ENCODE measurements at places on chromosomes 5 and 9.

DNA sequence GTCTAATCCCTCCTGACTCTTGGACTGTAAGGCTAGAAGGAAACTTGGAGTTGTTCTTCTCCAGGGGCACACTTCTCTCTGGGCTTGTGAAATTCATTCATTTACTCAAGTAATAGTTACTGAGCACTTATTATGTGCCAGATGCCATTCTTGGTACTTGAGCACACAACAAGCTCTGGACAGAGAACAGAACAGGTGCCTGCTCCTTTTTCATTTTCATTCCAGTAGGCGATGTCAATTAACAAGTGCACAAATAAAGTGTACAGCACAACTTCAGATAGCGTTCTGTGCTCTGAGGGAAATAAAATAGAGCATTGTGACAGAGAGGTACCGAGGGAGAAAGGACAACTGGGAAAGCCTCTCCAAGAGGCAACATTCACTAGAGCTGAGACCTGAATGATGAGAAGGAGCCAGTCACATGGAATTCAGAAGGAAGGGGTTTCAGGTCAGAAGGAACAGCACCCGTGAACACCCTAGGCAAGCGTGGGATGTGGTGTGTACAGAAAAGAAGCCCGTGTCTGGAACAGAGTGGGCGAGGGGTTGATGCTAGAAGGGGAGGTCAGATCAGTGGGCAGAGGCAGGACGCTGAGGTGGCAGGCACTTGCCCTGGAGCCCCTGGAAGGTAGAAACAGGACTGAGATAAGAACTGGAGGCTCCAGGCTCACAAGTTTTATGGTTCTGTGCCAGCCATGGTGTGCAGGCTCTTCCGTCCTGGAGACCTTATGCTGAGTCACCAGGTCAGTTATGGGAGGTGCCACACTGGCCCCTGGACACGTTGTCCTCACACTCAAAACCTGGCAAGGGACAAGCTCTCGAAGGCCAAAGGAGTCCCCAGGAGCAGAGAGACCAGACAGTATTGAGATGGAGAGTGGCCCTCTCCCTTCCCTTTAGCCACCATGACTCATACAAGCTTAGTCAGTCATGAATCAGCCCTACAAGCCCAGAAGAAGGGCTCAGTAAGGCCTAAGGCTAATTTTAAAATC, 7.2 kb upstream of the ABLIM3 start:
- peak; percentile 82 for DNase-seq

GRCh38 chr9:112530751-112531205, 44.2 kb downstream of the KIAA1958 start:
- no peak for DNase-seq

GRCh38 chr9:127263237-127263636, 1.3 kb upstream of the GARNL3 start:
- no peak for DNase-seq

DNA sequence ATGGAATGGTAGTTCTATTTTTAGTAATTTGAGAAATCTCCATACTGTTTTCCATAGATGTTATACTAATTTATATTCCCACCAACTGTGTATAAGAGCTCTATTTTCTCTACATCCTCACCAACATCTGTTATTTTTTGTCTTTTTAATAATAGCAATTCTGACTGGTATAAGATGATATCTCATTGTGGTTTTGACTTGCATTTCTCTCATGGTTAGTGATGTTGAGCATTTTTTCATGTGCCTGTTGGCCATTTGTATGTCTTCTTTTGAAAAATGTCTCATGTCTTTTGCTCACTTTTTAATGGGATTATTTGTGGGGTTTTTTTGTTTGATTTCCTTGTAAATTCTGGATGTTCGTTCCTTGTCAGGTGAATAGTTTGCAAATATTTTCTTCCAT, 154.4 kb downstream of the ZSWIM6 start:
- DNase-seq = no peak

GRCh38 chr9:98144076-98144475, 25.1 kb upstream of the TRIM14 start:
- DNase-seq = no peak

GRCh38 chr5:65925601-65926275, 637 bp upstream of the ERBIN start:
- no peak for DNase-seq

DNA sequence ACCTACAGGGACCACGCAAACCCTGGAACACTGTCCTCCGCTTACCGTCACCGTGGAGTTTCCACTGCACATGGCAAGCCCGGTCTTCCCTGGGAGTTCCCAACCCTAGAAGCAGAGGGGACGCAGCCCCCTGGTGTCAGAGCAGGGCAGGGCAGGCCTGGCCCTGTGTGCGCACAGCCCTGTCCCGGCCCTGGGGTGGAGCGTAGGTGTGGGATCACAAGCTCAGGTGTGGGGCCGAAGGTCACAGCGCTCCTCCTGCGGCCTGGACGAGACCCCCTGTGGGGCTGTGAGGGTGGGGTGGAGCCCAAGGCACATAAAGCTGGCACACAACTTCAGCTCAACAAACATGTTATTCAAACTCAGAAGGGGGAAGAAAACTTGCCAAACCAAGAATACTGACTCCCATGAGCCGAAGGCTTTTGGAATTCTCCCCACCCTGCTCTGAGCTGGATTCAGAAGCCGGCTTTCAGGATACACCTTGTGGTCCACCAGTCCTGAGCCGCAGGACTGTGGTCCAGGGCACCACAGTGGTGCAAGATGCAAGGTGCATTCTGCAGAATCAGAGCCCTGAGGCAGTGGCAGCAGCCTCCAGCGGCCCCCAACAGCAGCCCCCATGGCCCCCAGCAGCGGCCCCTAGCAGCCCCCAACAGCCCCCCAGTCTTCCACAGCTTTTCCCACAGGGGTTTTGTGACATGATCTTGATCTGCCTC, 11.8 kb upstream of the EXOC3 start:
- no peak for DNase-seq

- DNase-seq = no peak
Observed at GRCh38 chr5:76582230-76583162, 40.7 kb downstream of the F2RL2 start.

DNA sequence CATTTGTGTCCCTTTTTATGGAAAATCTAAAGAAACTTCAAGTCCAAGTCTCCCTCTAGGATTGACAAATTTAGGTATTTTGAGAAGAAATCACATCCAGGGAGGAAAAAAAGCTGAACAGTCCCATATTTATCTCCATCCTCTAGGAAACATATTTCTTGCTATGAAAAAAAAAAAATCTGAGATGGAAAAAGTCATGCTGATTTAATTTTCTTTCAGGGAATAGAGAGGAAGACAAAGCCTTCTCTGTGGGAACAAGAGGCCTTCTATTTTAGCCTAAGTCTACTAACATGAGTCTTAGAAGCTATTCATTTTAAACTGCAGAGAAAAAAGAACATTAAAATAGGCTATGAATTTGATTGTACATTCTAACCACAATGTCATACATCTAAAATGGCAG, 63.1 kb upstream of the CDK5RAP2 start:
- DNase-seq = no peak

DNA sequence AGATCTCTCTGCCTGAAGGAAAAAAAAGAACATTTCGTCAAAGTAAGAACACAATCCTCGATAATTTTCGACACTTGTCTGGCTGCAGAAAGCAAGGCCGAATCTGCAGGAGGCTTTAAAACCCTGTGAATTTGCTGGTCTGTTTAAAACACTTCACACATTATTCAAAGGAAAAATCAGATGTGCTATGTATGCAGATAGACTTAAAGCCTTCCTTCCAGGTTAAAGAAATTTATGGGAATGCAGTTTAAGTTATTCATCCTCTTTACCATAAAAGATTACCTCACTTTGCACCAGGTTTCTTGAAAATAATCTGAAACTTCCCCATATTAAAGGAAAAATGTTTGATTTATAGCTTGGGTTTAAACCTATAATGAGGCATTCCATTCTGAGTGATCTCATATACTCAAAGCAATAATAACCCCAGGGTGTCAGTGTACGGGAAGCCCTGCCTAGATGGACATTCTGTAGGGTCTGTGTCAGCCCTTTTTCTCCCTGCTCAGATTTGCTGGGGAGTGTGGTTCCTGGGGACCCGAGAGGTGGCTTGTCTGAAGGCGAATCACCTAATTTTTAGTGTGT, 323.5 kb upstream of the SLC24A2 start:
- DNase-seq = no peak

DNA sequence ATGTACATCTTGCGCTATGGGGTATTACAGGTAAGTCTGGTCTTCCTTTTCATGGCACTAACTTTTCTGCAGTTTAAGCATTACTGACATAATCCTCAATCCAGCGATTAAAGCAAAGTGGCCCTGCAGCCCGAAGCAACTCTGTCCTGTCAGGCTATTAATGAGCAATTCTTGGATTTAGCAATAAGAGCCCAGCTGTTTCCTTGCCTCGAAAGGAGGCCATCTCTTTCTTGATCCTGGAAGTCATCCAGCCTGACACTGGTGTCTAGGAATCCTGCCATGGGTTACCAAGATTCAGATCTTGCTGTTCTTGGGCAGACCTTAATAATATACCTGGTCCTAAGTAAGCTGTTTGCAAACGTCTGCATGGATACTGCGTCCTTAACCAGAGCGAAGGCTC, 102.0 kb downstream of the RFK start:
- DNase-seq = no peak

DNA sequence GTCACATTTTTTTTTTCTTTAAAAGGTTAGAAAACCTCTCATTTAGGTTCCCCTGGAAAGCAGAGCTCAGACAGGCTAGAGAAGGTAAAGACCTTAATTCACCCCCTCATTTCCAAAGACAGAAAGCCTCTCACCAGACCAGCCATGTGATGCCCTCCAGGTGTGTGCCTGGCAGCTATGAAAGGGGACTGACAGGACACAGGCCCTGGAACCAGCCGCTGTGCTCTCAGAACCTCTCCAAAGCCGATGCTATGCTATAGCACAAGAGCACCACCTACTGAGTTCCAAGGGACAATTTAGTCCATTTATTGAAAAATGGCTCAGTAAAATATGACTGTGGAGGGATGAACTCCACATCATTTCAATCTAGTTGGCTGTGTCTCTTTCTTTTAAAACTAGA, 48.8 kb downstream of the FANCC start:
- DNase-seq = no peak

GRCh38 chr9:29958469-29958868, 2385.2 kb upstream of the C9orf72 start:
- no peak for DNase-seq

DNA sequence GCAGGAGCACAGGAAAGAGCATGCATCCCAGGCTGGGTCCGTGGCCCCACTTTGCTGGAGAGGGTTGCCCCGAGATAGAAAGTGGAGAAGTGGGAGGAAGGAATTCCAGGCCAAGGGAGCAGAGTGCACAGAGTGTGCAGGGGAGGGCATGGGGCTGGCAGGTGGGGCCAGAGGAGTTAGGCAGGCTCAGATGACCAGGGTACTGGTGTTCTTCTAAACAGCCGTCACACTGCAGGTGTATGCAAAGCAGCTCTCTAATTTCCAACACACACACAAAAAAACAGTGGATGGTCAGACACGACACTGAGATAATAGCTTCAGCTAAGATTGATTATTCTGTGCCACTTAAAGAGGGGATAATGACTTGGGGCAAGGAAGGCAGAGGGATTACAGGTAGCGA, 212.2 kb downstream of the MTRR start:
- DNase-seq = no peak

DNA sequence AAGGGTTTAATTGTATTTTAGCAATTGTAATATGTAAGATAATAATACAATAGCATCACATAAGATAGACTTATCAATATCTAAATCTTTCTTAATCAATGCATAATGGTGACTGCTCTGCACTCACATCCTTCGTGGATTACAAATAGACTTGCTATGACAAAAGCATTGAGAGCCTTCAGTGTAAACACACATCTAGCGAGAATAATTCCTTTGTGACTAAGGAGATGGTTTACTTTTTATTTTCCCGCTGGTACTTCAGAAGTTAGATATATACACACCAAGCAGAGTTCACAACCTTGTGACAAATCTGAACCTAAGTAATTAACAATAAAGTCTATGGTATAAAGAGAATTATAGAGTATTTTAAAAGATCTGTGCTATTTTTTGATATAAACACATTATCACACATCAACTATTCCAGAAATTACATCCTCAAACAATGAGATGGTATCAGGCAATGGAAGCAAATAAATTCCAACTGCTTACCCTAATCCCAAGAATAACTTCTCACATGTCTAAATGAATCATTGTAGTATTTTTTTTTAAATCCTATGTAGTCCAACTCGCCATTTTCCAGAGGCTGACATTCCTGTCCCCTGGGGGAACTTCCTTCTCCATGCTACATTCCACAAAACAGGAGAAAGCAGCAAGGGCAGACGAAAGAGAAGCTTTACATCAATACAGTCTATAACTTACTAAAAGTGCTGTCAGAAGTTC, 51.2 kb downstream of the MAPKAP1 start:
- DNase-seq = no peak

DNA sequence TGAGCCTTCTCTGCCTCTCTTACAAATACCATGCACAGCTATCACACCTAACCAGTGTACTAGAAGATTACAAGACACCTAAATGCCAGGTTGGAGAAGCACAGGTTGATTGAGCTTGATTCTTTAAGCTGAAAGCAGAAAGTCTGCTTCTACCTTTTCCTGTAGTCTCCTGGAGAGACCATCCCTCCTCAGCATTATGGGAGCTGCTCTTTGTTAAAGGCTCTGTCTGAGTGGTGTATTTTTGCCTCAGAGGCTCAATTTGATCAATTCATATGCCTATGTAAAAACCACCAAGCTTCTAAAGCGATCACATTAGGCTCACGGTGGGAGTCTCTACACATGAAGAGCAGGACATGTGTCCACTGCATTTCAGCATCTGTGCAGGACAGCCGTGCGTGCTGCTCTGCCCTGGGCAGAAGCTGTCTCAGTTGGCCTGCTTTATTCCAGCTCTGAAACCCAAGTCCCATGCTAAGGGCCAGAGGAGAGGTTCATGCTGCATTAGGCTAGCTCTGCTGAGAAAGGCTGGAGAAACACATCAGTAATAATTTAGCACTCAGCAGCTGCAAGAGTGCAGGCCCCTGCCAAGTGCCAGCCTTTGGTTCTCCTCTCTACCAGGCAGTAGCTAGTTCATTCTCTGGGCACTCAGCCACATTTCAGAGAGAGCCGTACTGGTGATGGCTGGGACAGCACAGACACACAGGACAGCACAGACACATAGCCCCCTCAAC, 41.7 kb downstream of the TMEM167A start:
- DNase-seq = no peak

DNA sequence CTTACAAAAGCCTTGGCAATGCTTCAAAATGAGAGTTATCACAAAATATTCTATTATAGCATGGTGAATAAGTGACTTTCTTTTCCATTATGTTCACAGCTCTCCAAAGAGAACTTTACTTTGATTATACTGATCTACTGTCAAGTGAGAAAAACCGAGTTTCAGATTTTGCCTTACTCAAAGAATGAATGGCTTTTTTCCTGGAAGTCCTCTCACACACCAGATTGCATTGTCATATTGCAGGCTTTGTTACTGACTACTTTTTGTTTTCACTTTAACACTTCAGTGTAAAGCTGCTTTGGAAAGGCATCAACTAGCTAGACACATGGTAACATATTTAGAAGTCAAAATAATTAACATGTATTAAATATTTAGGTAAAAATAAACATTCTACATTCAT, 765.2 kb upstream of the NUDT12 start:
- DNase-seq = no peak

GRCh38 chr5:10411336-10411735, 30.3 kb upstream of the ROPN1L start:
- no peak for DNase-seq
